CD8-positive, alpha-beta T cell (primary cell): ENCODE measurements at places on chromosomes 12 and 14.

DNA sequence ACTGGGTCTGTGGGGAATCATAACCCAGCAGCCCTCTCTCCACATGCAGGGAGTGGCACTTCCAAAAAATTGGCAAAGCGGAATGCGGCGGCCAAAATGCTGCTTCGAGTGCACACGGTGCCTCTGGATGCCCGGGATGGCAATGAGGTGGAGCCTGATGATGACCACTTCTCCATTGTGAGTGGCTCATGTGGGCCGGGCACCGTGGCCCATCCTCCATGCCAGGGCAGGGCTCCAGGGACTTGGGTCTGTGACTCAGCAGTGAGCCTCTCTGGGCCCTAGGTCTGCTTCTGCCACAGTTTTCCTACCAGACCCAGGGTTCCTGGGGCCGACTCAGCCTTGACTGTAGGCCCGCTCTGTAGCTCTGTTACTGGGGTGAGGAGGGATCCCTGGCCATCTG lies 2.2 kb downstream of the NPFF start:
- DNase-seq, result no peak

- no peak for DNase-seq
Measured at GRCh38 chr12:47730341-47730744, 5.1 kb upstream of the ENDOU start.

GRCh38 chr14:57864659-57865058 lies 1.2 kb downstream of the SLC35F4 start:
- DNase-seq, result no peak

GRCh38 chr12:91968777-91969171 lies 176.9 kb downstream of the BTG1 start:
- no peak for DNase-seq

- no peak for DNase-seq
Measured at GRCh38 chr12:14263742-14264141, 101.7 kb upstream of the ATF7IP start.

GRCh38 chr12:52207106-52207505 lies 15.3 kb upstream of the KRT80 start:
- DNase-seq, result no peak

DNA sequence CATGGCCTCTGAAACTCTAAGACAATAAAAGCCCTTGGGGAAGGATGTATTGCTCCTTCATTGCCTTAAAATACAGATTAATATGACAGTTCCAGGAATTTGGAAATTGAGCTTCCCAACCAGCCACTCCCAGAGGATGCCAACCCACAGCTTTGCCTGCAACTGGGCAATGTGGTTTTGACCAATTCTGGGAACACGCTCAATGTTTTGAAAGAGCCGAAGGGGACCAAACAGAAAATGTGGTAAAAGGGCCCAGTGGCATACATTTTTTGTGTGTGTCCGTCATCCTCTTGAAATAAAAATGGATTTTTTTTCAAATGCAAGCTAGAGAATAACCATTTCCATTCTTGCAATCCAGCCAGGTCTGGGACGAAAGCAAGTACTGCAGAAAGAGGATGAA lies 88.3 kb upstream of the PLEKHG7 start:
- DNase-seq, result no peak

- DNase-seq, result no peak
Measured at GRCh38 chr12:18135509-18135908, 45.5 kb upstream of the RERGL start.

DNA sequence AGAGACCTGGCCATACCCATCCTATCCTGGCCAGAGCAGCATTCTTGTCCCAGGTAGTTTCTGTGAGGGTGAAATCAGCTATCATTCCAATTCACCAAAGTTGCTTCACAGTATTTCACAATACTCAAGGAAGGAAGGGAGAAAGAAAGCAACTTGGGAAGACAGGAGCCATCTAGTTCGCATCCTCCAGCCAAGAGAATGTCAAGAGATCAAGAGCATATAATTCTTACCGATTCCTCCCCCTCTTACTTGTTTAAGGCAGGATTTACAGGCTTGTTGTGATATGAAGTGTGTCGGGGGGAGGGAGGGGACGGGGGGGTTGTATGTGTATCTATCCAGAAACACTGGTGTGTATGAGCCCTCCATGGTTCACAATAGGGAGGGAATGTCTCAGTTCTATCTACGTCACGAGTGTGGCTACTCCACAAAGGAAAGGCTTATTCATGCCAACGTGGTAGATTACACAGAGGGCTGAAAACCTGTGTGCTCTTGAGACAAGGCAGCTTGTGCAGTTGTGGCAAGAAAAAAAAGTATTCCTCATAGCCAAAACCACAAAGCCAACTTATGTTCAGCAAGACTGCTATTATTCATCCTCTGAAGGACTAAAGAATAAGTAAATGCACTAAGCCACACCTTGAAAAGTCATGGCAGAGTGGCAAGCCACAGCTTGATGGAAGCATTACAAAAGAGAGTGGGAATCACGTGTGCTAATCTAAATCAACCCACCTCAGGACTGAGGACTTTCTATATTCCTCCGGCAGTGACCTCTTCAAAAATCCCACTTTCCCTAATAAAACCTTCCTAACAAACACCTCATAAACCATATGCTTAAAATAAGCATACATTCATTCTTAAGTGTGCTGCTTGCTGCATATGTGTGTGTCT lies 35.0 kb downstream of the CORO1C start:
- no peak for DNase-seq

DNA sequence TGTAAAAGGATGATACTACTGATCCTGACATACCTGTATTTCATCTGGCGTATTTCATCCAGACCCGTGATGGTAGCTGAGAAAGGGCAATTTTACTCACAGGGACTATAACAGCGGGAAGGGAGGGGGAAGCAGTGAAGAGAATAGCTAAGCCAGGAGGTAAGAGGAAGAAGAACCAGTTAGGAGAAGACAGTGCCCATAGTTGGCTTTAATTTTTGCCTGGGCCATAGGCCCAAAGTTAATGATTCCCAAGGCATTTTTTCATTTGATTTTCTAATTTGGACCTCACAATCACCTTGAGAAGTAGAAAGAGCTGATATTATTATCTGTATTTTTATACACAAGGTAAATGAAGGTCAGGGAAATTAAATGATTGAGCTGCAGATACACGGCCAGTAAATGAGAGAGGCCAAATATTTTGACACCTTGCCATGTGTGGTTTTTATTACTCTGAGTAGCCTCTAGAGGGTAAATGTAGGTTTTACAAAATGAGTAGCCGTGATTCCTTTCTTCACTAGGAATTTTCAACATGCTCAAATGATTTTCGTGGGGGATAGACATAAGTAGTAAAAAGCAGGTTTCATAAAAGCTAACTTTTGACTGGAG lies 382.2 kb downstream of the FUT8 start:
- no peak for DNase-seq

- DNase-seq, result no peak
Measured at GRCh38 chr12:128168273-128168672, 98.7 kb upstream of the TMEM132C start.

DNA sequence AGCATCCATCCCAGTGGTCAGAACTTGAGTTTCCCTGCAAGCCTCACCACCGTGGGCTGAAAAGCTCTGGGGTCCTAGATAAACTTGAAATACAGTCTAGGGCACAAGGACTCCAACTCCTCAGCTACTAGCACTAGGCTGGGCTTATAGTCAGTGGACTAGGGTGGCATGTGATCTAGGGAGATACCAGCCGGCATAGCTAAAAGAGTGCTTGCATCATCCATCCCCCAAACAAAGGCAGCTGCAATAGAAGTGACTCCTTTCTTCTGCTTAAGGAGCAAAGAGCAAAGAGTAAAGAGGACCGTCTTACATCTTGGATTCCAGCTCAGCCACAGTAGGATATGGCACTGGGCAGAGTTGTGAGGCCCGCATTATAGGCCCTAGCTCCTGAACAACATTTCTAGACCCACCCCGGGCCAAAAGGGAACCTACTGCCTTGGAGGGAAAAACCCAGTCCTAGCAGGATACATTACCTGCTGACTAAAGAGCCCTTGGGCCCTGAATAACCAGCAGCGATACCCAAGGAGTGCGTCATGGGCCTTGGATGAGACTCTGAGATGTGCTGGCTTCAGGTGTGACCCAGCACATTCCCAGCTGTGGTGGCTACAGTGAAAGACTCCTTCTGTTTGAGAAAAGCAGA lies 17.9 kb upstream of the SOS2 start:
- DNase-seq, result no peak

GRCh38 chr14:104117341-104118005 lies 20.9 kb upstream of the KIF26A start:
- no peak for DNase-seq

GRCh38 chr12:72264548-72265175 lies 7.5 kb upstream of the TRHDE start:
- no peak for DNase-seq

GRCh38 chr12:123096182-123096581 lies 54.7 kb downstream of the PITPNM2 start:
- DNase-seq, result no peak

GRCh38 chr14:32763673-32764072 lies 175.0 kb upstream of the NPAS3 start:
- no peak for DNase-seq

DNA sequence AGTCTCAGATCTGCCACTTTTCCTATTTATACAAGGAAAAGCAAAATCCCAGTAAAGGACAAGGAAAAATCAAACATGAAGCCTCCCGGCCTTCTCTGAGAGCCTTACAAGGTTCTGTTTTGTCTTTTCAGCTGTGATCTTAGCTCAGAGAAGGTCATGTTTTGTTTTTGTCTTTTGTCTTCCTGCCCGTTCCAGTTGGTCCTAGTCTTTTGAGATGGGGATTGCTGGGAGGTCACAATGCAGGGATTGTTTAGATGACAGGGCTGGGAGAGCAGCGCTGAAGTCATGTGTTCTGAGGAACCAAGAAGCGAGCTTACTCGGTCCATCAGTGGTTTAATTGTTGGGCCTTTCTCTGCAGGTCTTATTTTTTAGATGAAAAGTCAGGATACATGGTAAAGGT lies 6.0 kb downstream of the PLEKHH1 start:
- no peak for DNase-seq

GRCh38 chr12:74885775-74886174 lies 323.9 kb downstream of the KCNC2 start:
- no peak for DNase-seq

DNA sequence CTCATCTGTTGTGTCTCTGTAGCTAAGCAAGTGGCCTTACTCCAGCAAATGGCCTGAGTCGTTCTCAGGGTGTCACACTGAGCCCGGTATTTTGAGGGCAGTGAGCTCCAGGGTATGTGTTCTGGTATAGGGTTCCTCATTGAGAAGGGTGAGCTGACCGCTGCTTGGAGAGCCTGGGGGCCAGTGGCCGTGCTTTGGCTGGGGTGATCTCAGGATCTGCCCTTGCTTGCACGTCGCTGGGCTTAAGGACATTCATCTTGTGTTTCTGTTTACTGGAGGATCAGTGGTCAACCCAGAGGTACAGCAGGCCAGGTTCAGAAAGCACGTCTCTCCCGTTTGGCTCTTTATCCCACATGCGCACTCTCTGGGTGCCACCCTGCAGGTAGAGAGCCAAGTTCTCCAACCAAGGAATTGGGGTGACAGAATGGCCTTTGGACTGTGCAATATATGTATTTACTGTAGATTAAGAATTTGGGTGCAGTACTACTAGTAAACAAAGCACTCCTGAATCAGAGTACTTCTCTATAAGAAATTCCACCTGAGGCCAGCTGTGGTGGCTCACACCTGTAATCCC lies 52.1 kb downstream of the FBXW8 start:
- no peak for DNase-seq

DNA sequence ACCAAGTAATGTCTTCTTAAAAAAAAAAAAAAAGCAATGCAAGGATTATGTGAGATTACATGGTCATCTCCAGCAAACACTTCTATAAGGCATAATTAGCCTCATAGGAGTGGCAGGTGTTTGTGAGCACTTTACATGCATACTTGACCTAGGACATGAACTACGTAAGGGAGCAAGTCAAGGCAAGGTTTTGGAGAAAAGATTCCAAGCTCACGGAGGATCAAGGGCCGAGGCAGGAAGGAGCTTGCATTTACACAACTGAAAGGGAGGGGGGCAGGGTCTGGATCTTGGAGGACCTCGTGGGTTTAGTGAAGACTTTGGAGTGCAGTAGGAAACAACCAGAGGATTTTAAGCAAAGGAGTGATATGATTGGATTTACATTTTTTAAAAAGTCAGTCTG lies 112.5 kb downstream of the CCER1 start:
- DNase-seq, result no peak

- DNase-seq, result no peak
Measured at GRCh38 chr12:2482938-2483660, 311.7 kb upstream of the FKBP4 start.

- DNase-seq, result no peak
Measured at GRCh38 chr12:54229624-54230212, 40.9 kb upstream of the SMUG1 start.

DNA sequence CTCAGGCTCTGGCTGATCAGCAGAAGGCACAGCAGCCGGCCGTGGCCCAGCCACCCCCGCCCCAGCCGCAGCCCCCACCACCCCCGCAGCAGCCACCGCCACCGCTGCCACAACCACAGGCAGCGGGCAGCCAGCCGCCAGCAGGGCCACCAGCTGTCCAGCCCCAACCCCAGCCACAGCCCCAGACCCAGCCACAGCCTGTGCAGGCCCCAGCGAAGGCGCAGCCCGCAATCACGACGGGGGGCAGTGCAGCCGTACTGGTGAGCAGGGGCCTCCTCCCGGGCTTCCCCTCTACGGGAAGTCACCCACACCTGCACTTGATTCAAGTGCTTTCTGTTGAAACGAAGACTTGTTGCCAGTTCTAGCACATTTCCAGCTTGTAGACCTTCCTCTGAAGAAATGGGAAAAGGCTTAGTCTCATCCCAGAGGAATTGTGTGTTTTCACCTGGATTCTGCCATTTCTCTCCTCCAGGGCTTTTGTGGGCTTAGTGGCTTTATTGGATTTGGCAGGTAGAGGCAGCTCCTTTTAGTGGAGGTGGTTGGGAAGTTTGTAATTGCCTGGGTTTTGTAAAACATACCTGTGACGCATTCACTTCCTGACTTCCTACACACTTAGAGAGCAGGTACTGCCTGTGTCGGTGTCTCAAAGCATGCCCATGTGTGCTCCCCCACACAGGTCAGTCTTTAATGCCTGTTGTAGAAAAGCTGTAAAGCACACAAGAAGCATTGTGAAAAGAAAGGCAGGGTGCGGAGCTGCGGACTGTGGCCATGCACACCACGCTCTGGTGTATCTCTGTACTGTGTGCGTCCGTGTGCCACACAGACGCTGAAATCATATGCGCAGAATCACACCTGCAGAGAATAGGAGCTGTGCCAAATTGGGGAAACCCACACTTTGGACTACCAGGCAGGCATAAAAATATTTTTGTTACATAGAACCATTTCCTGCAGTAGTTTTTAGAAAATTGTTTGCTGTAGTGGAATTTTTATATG lies 90.5 kb downstream of the DDX51 start:
- no peak for DNase-seq

- no peak for DNase-seq
Measured at GRCh38 chr14:103097994-103098957, 3.8 kb downstream of the EXOC3L4 start.

GRCh38 chr14:85533861-85534291 lies 3.9 kb downstream of the FLRT2 start:
- DNase-seq, result no peak

- DNase-seq, result no peak
Measured at GRCh38 chr14:79571366-79571765, 639.9 kb downstream of the DIO2 start.

GRCh38 chr12:1206118-1206734 lies 215.2 kb downstream of the ERC1 start:
- no peak for DNase-seq
